Fibroblast of lung (primary cell): ENCODE measurements at places on chromosomes 1 and 21. TPM values are rescaled to one million over a fixed set of nuclear protein-coding genes. Genes with fewer than 3 reads are reported as not detected.

GRCh38 chr1:203104789-203105390, 19.1 kb upstream of the MYOG start:
- H3K4me3 ChIP-seq: no peak overlapping the region
- no peaks in the 10 kb centered on the region for H3K36me3 ChIP-seq
- H3K4me1 ChIP-seq: no peaks in the 10 kb centered on the region
- peaks cover 8% of the 10 kb centered on the region for H3K27me3 ChIP-seq

DNA sequence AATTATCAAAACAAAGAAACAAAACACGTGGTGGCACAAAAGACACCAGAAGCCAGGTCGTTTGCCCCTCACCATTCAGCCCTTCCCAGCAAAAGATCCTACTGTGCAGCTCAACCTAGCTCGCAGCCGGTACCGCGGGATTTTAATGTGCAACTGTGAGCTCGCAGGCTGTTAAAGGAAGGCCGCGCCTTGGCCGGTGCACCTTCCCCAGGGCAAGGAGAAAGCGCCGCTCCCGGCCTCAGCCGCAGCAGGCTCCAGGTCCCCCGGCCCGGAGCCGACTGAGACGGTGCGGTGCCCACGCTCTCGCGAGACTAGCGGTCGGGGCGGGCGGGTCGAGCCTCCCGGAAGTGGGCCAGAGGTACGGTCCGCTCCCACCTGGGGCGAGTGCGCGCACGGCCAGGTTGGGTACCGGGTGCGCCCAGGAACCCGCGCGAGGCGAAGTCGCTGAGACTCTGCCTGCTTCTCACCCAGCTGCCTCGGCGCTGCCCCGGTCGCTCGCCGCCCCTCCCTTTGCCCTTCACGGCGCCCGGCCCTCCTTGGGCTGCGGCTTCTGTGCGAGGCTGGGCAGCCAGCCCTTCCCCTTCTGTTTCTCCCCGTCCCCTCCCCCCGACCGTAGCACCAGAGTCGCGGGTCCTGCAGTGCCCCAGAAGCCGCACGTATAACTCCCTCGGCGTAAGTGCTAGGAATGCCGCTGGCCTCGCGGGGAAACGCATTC, at the start of gene AGL:
AGL (plus strand) TSS at position 618 of the 715 bp plus-strand sequence. CDS start 682 bp downstream, outside the sequence.
- H3K36me3 ChIP-seq: no peaks in the 10 kb centered on the region
- H3K27me3 ChIP-seq: no peaks in the 10 kb centered on the region
- peak within 1 kb of the TSS; percentile 86 for H3K4me3 ChIP-seq
- H3K27ac ChIP-seq: peak within 1 kb of the TSS; percentile 73

- H3K4me3 ChIP-seq: no peak overlapping the region
- no peaks in the 10 kb centered on the region for H3K4me1 ChIP-seq
- no peak overlapping the region for H3K27ac ChIP-seq
- H3K36me3 ChIP-seq: no peaks in the 10 kb centered on the region
Measured at GRCh38 chr1:59570524-59570923, 244.2 kb upstream of the HOOK1 start.

DNA sequence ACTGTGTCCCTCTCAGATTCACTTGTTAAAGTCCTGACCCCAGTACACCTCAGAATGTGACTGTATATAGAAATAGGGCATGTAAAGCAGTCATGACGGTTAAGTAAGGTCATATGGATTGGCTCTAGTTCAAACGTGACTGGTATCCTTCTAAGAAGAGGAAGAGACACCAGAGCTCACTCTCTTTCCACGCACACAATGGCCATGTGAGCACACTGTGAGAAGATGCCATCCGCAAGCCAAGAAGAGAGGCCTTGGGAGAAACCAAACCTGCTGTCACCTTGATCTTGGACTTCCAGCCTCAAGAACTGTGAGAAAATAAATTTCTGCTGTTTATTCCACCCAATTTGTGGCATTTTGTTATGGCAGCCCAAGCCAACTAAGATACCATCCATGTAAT, 56.8 kb upstream of the IRF2BP2 start:
- no peaks in the 10 kb centered on the region for H3K4me1 ChIP-seq
- H3K27ac ChIP-seq: no peak overlapping the region
- H3K27me3 ChIP-seq: no peaks in the 10 kb centered on the region
- no peak for DNase-seq
- H3K4me3 ChIP-seq: no peak overlapping the region

GRCh38 chr1:26853156-26853555, 9.8 kb upstream of the SFN start:
- H3K27ac ChIP-seq: peak overlapping the region; percentile 49
- H3K36me3 ChIP-seq: peaks cover 24% of the 10 kb centered on the region
- no peak overlapping the region for H3K4me3 ChIP-seq
- DNase-seq: peak; percentile 70

OR2AK2 gene
- total RNA-seq: not detected in 2 replicates

SERPINC1 gene
- total RNA-seq: under 0.01 TPM in 1 of 2 replicates, not detected in the other

RGS13 gene
- total RNA-seq: not detected in 2 replicates

- no peaks in the 10 kb centered on the region for H3K4me1 ChIP-seq
- no peaks in the 10 kb centered on the region for H3K36me3 ChIP-seq
- H3K27ac ChIP-seq: no peak overlapping the region
- no peak overlapping the region for H3K4me3 ChIP-seq
- H3K27me3 ChIP-seq: no peaks in the 10 kb centered on the region
Measured at GRCh38 chr1:222064388-222065211, 322.7 kb upstream of the DUSP10 start.

DNA sequence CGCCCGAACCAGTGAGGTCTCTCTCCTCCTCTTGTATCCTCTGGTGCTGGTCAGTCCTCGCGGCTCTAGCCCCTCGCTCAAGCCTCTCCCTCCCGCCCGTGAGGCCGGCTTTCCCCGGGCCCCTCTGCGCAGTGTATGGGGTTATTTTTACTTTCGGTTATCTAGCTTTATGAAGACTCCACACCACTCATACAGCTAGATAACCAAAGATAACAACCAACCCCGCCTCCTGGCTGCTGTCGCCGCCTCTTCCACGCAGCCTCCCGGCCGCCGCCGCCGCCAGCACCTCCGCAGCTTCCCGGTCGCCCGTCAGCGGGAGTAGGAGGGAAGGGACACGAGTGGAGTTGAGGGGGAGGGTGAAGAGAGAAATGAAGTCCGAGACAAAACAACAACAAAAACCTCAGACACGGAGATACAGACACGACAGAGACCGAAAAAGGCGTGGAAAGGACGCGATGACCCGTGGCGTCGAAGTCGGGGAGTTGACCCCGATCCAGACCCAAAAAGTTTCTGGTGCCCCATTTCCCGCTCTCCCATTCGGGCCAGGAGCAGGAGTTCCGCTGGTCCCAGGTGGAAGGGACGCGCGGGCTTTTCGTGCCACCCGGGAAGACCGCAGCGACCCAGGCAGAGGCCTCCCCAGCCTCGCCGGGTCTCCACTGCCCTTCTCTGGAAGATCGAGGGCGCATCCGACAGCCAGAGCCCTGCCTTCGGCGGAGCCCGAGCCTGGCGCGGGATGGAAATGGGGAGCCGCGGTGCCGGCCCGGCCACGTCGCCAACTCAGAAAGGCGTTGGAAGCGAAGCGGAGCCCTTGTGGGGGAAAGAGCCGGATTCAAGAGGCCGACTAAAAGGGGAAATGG, 51.4 kb downstream of the RHBG start:
- H3K4me1 ChIP-seq: no peaks in the 10 kb centered on the region
- H3K27ac ChIP-seq: no peak overlapping the region
- DNase-seq: no peak

- H3K4me1 ChIP-seq: peaks cover 2% of the 10 kb centered on the region
- H3K27me3 ChIP-seq: peaks cover 21% of the 10 kb centered on the region
- H3K36me3 ChIP-seq: no peaks in the 10 kb centered on the region
Measured at GRCh38 chr1:40785446-40785845, 1.9 kb downstream of the KCNQ4 start.

- H3K4me3 ChIP-seq: no peak overlapping the region
- no peak overlapping the region for H3K27ac ChIP-seq
- no peak for DNase-seq
- H3K36me3 ChIP-seq: no peaks in the 10 kb centered on the region
Measured at GRCh38 chr1:39711104-39711965, 20.1 kb upstream of the HPCAL4 start.

DNA sequence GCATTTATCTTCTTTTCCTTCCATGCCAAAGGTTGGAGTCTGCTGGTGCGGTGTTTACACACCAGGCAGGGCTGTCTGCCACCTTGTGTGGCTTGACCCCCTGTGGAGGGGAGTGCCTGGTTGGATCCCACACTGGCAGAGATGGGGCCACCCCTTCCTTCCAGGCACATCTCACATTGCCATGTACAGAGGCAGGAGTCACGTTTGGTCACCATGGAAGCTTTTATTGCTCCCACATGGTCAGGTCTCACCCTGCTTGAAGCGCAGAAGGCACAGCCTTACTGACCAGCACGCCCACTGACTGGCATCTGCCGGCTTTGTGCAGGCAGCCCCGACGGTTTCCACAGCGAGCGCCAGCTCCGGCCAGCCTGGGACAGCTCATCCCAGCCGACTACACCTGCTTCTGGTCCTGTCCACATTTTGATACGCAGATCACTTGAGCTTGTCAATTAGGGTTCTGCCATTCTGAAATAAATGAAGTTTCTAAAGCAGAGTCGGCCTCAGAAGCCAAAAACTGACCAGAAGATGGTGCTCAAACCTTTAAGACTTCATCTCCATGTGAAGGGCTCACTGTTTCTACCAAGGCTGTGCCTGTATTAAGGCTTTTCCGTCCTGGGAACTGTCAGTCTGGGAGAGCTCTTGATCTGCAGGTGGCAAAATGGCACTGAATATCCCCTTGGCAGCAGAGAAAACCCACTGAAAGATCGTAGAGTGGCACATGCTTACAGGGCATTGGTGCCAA, 35.6 kb upstream of the EPHA8 start:
- no peak overlapping the region for H3K27ac ChIP-seq
- peaks cover 3% of the 10 kb centered on the region for H3K36me3 ChIP-seq
- H3K4me3 ChIP-seq: no peak overlapping the region
- DNase-seq: peak; percentile 14
- no peaks in the 10 kb centered on the region for H3K4me1 ChIP-seq
- no peaks in the 10 kb centered on the region for H3K27me3 ChIP-seq

- H3K4me1 ChIP-seq: no peaks in the 10 kb centered on the region
- peak overlapping the region; percentile 57 for H3K4me3 ChIP-seq
- H3K27me3 ChIP-seq: no peaks in the 10 kb centered on the region
- H3K27ac ChIP-seq: peak overlapping the region; percentile 18
- no peaks in the 10 kb centered on the region for H3K36me3 ChIP-seq
Measured at GRCh38 chr1:240575981-240576662, 35.8 kb downstream of the GREM2 start.

- DNase-seq: no peak
- no peak overlapping the region for H3K4me3 ChIP-seq
Measured at GRCh38 chr1:172238965-172239364, 181.5 kb upstream of the C1orf105 start.

LRRN2 gene
- 0.26 TPM in 1 of 2 replicates, not detected in the other for total RNA-seq

DIP2A gene
- 13.6 and 21.1 TPM in 2 replicates for total RNA-seq
